ENCODE measurements at places on chromosomes 6 and 20.

DNA sequence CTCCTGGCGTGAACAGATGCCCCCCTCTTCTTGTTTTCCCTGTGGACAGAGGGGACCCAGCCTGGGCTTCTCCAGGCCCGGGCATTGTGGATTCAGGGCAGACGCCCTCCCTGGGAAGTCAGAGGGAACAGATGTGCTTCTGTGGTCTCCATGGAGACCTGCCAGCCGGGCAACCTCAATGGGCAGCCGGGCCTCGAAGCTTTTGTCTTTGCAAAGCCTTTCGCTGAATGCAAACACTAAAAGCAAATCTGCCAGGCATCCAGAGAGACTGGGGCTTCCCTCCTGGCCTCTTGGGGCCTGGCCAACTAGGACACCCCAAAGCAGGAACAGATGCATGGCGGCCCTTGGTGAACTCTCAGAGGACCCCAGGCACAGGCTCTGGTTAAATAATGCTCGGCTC lies 370.0 kb upstream of the SULF2 start:
- DNase-seq, result no peak

GRCh38 chr6:29980511-29980910 lies 38.2 kb downstream of the HLA-A start:
- no peak for DNase-seq

DNA sequence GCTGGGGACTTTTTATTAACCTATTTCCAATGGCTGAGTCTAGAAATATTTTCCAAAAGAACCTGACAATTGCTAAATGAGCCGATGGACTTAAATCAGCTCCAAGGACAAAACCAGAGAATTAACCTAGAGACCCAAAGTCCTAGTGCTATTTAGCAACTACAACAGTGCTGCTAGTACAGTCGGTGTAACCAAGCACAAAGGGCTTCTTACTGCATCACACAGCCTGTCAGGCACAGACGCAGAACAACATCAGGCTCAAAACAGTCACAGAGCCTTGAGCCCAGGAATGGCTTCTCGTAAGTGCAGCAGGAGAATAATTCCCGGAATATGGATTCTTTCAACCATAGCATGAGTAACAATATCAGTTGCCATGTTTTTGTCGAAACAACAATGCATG lies 70.0 kb downstream of the GFOD1 start:
- DNase-seq, result no peak

GRCh38 chr6:215335-216034 lies 76.8 kb upstream of the DUSP22 start:
- no peak for DNase-seq

GRCh38 chr6:71248306-71248765 lies 40.3 kb upstream of the OGFRL1 start:
- DNase-seq, result no peak

GRCh38 chr6:4667591-4667990 lies 108.6 kb upstream of the CDYL start:
- no peak for DNase-seq

DNA sequence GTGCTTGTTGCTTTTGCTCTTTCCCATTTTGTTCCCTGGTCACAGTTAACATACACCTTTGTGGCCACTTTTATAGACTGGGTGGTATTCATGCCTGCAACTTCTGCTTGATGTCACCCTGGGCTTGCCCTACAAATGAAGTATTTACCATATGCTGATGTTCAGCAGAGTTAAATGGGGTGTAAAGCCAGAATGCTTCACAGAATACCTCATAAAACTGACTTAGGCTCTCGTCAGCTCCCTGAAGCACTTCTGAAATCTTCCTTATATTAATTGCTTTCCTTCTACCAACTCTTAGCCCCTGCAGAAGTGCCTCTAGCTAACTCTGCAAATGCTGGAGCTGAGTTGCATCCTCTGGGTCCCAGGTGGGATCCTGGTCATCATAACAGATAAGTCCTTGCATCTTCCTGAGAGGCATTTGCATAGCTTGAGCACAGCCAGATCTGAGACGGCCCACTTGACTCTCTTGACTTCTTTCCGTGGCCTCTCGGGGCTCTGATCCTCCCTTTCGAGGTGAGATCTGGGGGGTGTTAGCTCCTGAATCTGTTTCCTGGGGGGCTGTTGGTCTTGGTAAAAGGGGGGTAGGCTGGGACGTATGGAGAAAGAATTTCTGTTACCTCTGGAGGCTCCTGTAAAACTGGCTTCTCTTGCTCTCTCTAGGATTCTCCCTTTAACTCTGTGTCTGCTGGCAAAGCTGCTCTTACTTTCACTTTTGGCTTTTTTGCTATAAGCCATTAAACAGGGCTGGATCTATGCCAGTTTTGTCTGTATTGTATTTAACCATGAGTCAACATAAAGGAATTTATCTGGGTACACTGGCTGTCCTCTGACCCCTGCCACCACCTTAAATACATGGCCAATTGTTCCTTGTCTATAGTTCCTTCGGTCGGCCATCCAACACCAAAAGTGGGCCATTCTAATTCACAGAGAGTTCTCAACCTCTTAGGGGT lies 223.0 kb upstream of the SYNCRIP start:
- no peak for DNase-seq

DNA sequence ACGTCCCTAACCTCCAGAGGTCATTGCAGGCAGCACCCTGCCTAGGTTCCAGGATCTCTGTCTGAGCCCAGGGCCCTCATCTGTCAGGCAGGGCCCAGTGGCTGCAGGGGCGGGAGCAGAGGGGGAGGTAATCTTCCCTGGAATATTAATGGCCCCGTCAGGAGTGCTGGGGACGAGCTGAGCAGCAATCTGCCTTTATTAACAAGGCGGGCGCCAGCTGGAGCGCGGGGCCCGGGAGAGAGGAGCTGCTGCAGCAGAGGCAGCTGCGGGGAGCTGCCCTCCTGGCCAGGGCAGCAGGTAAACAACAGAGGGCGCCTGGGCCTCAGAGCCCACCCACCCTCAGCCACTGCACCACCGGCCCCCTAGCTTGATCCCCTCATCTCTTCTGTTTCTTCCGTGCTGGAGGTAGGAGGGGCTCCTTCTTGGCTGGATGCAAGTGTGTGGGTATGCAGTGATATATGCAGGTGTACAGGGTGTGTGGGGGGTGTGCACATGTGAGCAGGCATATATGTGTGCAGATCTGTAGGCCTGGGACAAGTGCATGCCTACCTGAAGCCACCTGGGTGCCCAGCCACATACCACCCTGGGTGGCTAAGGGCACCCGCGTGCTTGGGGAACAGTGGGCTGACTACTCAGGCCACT lies 131.8 kb upstream of the MLN start:
- no peak for DNase-seq

DNA sequence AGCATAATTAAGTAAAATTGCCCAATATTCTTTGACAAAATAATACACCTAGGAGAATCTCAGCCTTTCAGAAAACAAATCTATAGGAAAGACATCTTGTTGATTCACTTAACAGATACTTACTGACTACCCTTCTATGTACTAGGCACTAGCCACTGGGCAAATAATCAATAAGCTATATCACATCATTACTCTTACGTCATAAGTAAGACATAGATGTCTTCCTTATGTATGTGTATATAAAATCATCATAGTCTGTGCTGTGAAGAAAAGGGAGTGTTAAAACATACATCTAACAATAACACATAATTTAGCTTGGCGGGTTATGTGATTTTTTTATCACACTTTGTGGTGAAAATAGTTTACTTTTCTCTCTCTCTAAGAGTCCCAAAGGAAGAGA lies 733.9 kb downstream of the EYS start:
- no peak for DNase-seq

DNA sequence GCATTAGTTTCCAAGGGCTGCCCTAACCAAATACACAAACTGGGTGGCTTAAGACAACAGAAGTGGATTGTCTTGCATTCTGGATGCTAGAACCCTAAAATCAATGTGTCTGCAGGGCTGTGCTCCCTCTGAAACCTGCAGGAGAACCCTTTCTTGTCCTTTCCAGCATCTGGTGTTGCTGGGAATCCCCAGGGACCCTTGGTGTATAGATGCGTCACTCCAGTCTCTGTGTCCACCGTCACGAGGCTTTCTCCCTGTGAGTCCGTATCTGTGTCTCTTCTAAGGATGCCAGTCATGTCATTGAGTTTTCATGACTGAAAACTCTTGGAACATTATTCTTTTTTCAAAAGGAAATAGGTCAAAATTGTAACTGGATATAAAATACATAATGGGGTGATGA lies 142.9 kb downstream of the RNASET2 start:
- DNase-seq, result no peak

GRCh38 chr20:49561806-49562205 lies 6.1 kb downstream of the PTGIS start:
- no peak for DNase-seq

GRCh38 chr6:20124545-20124944 lies 87.7 kb downstream of the MBOAT1 start:
- no peak for DNase-seq

GRCh38 chr6:95242560-95242959 lies 334.8 kb upstream of the MANEA start:
- DNase-seq, result no peak

DNA sequence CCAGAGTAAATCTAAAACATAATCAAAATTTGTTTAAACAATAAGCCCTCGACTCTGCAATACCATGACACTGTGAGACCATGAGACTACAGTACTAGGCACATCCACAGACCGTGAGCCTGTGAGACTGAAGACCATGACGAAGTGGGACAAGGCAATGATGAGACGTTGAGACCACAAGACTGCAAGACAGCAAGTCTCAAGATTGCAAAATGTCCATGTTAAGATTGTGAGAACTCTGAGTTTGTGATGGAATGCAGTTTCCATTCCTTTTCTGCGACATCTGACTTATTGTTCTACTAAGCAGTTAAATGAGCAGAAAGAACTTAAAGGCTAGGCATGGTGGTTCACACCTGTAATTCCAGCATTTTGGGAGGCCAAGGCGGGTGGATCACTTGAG lies 102.1 kb upstream of the PHACTR1 start:
- DNase-seq, result no peak

DNA sequence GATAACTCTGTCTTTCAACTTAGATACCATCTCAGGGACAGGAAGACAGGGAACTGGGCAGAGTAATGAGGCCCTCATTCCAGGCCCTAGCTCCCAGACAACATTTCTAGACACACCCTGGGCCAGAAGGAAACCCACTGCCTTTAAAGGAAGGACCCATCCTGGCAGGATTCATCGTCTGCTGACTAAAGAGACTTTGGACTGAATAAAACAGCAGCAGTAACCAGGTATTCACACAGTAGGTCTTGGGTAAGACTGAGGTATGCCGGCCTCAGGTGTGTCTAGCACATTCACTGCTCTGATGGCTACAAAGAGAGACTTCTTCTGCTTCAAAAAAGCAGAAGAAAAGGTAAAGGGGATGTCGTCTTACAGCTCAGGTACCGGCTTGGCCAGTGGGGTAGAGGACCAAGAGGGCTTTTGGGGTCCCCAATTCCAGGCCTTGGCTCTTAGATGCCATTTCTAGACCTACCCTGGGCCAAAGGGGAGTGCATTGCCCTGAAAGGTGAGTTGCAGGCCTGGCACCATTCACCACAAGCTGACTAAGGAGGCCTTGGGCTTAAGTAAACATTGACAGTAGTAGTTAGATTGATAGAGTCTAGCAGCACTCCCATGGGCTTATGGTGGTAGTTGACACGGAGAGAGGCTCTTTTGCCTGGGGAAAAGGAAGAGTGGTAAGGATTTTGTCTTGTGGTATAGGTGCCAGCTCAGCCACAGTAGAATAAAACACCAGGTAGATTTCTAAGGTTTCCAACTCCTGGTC lies 13.4 kb downstream of the SNX14 start:
- no peak for DNase-seq

DNA sequence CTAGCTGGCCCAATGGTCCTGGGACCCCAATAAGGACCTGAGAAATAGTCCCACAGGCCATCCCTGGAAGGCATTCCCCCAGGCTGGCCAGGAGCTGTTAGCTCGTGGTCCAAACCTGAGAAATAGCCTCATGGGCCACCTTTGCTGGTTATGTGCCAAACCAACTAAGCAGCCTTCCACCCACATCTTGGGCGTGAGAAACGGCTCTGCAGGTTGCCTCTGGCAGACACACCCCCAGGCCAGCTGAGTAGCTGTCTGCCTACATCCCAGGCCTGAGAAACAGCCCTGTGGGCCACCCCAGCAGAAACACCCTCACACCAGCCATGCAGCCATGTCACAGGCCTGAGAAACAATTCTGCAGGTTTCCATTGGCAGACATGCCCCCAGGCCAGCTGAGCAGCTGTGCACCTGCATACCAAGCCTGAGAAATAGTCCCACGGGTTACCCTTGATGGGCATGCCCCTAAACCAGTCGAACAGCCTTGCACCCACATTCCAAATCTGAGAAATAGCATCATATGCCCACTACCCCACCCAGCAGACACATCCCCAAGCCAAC lies 567.8 kb upstream of the ID4 start:
- DNase-seq, result no peak

DNA sequence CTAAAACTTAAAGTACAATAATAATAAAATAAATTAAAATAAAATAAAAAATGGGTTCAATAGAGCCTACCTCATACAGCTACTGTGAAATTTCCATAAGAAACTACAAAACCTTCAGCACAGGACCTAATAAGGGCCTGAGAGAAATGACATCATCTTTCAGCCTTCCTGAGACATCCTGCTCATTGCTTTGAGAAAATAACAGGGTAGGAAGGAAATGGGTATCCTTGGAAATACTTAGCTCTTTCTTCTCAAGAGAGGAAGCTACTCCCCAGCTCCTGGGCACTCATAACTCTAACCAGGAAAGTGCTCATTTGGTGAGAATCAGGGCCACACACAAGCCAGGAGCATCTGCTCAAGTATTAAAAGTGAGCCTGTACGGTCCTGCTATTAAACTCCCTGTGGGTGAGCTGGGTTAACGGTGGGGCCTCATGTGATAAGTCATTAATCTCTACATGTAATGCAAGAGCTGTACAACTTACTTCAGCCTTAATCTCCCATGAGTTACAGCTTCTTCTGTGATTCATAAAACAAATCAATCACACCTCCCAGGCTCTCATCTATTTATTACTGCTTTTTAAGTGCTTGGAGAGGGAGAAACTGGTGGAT lies 141.4 kb downstream of the MAFB start:
- no peak for DNase-seq

DNA sequence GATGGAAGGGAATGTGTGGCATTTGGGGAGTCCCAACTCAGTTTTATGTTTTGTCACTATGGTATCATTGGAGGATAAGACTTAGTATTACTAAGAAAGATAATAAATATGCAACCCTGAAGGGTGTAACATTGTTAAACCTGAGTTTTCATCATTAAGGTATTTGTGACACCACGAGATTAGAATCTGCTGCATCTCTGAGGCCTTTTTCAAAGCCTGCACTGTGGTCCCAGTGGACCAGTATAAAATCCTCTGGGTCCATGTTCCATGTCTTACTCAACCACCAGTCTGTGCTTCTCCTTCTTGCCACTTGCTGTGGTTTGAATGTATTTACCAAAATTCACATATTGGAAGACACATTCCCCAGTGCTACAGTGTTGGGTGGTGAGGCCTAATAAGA lies 130.6 kb downstream of the TBX18 start:
- DNase-seq, result no peak

Measured in GM19239 (cell line).